Activated naive CD8-positive, alpha-beta T cell treated with anti-CD3 and anti-CD28 coated beads for 36 hours (primary cell): ENCODE measurements at places on chromosomes 11 and 22. TPM values are rescaled to one million over a fixed set of nuclear protein-coding genes. Genes with fewer than 3 reads are reported as not detected.

DNA sequence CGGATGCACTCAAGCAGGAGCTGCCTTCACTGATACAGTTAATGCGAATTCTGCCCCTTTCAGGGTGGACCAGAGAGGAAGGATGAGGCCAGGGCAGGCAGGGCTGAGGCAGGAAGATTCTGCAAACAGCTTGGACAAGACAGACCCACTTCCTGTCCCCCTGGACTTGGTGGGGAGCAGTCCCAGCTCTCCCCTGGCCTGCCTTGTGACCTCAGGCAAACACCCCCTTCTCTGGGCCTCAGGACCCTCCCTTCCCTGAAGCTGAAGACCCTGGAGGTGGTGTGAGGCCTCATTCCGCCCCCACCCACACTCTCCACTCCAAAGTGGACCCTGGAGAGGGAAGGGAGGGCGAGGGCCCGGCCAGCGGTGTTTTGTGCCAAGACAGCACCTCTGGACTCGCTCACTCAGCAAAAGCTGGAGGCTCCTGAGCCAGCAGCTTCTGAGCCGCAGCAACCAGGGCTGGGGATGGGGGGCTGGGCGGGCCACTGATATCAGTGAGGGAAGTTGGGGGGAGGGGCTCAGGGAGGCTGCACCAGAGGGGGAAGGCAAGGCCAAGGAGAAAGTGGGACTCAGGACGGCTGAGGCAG lies 8.5 kb downstream of the RAB3IL1 start:
- DNase-seq: no peak

GRCh38 chr11:94151903-94152677 lies 23.4 kb downstream of the PANX1 start:
- peak; percentile 37 for DNase-seq

CCDC188 gene
- not detected for total RNA-seq

GRCh38 chr11:13229711-13230318 lies 47.8 kb upstream of the BMAL1 start:
- no peak for DNase-seq

OR4A16 gene
- not detected for total RNA-seq

GRCh38 chr11:21806947-21807346 lies 385.9 kb upstream of the ANO5 start:
- peak; percentile 9 for DNase-seq

FXYD2 gene
- total RNA-seq: 8.3 TPM

BEST1 gene
- 1.0 TPM for total RNA-seq

GRCh38 chr11:2892215-2892966 lies 6.8 kb upstream of the CDKN1C start:
- peak; percentile 74 for DNase-seq

DNA sequence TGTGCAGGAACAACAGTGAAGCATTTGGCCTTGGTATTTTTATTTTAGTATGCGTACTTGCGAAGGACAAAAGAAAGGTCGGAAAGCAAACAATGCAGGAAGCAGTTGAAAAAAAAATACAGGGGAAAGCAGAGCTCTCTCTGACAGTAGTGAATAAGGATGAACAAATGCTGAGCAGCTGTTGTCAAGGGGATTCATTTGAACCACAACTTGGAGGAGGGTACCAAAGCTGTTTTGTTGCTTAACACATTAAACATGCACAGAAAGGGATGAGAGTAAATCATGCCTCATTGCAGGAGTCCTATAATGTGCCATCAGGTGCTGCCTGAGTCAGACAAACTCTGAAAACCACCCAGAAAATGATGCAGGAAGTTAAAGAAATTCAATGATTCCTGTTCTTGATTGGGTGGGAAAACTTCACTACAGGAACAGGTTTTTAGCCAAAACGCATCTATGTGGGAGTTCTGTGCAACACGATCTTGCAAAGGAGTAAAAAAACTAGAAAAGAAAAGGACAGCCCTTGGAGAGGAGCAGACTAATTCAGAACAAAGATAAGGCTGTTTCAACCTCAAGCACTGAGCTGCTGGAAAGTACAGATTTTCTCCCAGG lies 2113.5 kb downstream of the LRRC4C start:
- no peak for DNase-seq

GRCh38 chr11:68146010-68146540 lies 24.9 kb upstream of the CHKA start:
- DNase-seq: no peak

DNA sequence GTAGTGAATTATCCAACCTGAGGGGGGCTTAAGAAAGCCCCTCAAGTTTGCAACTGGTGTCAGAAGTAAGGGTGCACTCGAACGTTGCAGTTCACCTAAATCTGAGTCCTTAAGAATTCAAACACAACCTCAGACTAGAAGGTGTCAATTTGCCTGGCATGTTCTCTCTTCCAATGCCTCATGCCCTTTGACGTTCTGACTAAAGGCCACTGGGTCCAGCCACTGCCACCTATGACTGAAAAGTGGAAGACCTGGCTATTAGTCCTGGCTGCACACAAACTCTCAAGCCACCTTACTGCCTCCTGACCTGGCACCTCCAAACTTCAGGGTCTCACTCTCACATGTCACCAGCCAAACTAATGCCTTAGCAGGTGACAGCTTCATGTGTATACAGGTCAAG lies 8.0 kb downstream of the APOL4 start:
- DNase-seq: no peak

TSGA10IP gene
- not detected for total RNA-seq

- no peak for DNase-seq
Observed at GRCh38 chr11:86274999-86275398, 27.0 kb upstream of the HIKESHI start.

FAT3 gene
- not detected for total RNA-seq

DNA sequence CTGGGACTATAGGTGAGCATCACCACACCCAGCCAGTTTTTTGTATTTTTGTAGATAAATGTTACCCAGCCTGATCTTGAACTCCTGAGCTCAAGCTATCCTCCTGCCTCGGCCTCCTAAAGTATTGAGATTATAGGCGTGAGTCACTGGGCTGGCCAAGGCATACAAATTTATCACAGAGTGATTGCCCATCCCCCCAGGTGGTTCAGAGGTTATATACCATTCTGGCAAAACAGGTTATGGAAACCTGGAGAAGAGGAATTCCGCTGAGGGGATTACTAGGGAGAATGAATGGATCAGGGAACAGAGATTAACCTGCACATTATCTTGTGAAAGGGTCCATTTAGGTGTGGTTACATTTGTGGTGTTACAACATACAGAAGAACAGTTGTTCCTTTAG lies 8.1 kb downstream of the ATG13 start:
- no peak for DNase-seq

BARX2 gene
- total RNA-seq: 0.12 TPM

GRCh38 chr11:76810151-76810853 lies 27.1 kb downstream of the TSKU start:
- peak; percentile 55 for DNase-seq
